Effector memory CD4-positive, alpha-beta T cell (primary cell): ENCODE measurements at places on chromosomes 13 and 19.

DNA sequence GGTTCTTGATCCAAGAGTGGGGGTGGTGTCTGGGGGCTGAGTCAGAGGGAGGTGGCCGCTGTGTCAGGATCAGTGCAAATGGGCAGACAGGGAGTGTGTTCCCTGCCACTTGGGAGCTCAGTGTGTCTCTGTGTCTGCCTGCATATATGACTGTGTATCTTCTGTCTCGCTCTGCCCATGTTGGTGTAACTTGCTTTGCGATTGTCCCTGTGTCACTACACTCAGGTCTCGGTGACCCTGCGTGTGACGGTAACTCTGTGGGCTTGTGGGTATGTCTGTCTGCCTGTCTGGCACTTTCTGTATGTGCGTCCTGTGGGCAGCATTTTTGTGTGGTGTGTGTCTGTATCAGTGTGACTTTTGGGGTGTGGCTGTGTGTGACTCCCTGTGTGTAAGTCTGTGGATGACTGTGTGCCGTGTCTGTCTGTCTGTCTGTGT is 8.2 kb upstream of the ERFL start:
- DNase-seq, result no peak

DNA sequence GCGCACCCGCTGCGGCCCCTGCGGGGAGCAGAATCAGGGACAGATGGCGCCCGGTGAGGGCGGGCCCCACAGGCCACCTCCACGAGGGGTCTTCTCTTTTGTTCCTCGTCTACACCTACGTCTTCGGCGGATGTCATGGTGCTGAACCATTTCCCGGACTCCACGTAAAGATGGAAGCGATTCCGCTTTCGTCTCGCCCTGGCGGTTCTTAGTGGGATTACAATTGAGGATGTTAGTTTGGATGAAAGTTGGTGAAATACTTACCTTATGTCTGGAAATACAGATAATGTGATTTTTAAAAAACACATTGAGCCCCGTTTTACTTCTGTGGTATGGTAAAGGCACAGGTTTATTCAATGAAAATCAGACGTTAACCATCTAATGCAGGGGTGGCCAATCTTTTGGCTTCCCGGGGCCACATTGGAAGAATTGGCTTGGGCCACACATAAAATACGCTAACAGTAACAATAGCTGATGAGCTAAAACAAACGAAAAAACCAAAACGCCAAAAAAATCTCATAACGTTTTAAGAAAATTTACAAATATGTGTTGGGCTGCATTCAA is 1.4 kb upstream of the ZMYM5 start:
- peak; percentile 56 for DNase-seq

- no peak for DNase-seq
Observed at GRCh38 chr13:63481334-63481733, 2065.7 kb upstream of the PCDH20 start.

GRCh38 chr13:98954313-98954712 is 23.6 kb downstream of the DOCK9 start:
- DNase-seq, result no peak

DNA sequence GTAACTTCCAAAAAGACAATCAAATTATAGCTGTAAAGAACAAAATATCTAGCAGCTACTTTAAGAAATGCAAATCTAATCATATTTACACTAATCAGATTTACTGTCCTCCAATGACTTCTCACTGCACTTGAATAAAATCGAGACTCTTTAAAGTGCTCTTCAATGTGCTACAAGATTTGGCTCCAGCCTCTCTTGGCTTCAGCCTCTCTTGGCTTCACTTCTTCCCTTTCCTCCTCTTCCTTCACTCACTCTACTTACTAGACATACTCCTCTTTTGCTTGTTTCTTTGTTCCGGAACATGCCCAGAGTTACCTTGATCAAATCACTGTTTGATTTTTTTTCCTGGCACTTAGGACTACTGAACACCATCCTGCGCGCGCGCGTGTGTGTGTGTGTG is 495.4 kb downstream of the LMO7 start:
- no peak for DNase-seq

- no peak for DNase-seq
Observed at GRCh38 chr13:99313501-99313900, 6.3 kb upstream of the GPR183 start.

DNA sequence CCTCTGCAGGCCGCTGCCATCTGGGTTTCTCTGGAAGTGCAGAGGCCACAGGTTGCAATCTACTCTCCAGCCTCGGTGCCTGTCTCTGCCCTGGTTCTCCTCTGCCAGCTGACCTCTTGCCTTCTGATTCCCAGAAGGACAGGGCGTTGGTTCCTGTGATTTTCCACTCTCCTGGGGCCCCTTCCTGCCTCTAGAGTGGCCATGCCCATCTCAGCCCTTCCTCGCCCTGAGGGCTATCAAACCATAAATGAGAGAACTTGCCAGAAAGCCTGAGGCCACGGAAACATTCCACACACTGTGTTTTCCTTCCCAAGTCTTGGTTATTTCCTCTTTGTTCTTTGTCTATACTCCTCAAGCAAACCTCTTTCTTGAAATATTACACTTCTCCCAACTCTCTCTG is 146.2 kb downstream of the SHISA2 start:
- DNase-seq, result no peak

DNA sequence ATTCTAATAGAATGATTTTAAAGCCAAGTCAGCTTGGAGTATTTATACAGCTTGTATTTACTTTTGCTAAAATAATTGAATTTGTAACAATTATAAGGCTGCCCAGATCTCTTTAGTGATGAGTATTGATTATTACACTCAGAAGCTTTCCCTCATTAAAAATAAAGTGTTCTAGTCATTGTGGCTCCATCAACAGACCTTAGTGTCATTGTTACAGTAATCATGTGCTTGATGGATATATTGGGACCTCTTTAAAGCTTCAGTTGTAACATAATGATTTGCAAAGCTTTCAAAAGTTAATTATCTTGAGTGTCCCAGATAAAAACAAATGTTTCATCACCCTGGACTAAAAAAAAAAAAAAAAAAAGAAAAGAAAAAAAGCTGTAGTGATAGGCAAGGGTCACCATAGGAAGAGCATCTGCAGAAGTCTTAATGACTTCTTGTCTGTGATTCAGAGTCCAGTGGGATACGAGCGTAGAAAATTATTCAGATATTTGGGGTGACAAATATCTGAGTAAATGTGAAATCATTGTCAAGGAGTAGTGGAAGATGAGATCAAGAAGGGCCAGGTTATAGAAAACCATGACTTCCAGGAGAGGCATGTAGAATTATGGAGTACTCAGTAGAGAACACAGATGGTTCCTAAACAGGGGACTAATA is 369.6 kb downstream of the DCT start:
- DNase-seq, result no peak

DNA sequence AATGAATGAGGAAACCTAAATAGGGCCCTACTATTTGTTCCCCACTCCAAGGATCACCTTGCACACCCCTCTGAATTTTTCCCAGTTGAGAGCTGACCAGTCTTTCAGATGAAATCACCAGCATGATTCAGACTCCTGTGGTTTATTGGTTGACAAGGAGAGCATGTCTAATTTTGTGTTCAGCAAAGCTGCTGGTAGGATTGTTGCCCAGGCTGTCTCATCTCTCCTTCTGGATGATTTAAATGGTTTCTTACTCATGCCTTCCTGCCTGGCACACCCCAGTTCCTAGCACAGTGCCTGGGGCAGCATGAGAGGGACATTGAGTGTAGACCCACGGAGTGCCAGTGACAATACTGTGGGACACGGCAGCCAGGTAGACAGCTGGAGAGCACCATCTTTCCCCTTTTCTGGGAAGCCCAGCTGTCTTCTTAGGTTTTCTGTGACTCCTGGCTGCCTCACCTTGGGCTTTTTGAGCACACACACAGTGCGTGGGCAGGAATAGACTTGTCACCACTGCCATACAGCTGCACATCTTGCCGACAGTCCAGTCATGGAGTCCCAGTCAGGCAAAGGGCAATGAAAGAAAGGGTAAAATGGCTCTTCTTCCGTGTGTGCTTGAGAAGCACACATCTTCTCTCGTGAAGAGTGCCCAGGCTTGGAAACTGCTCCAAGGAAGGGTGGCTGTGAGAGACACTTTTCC is 12.3 kb downstream of the FGF9 start:
- no peak for DNase-seq

DNA sequence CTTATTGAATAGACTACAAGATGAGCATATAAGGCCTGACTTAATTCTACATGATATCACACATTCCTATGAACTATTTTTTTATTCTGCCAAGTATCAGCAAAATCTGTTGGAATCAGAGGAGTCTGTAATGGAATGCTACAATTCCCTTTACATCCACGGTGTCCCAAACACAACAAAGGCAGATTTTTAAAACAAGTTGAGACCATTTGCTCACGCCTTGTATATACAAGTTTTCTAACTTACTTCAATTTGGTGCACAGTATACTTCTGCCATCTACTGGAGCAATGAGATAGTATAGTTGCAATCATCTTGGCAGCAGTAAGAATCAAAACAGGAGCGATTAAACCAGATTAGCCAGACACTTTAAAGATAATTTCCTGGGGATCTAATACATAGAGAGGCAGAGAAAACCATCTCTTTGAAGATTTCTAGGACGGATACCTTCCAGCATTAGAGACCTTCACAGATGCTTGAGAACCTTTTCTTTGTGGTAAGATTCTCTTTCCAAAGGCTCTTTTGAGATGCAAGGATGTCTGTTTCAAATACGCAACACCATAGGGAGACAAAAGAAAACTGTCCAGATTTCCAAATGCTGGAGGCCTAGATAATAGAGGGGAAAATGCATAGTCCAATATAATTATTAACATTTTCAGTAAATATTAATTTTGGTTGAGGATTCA is 302.0 kb upstream of the MIR17HG start:
- DNase-seq, result no peak

GRCh38 chr19:43372462-43372861 is 19.0 kb downstream of the CD177 start:
- no peak for DNase-seq

DNA sequence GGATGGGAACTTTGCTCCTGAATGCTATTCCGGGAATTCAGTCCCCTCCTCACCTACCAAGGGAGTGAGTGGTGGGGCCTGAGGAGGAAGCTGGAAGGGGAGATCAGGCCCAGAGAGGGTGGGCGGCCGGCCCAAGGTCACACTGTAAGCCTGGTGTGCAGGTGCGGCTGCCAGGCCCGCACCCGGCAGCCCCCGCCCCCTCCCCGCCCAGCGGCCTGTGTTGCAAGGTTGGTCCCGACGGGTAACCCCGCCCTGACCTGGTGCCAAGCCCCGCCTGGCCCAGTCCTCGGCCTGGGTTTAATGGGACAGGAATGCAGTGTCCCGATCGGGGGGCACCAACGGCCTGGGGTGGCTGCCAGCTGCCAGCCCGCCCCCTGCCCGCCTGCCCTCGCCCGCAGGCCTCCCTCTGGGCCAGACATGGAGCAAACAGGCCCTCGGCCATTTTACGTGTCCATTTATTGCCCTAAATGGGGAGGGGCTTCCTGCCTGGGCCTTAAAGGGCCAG is 5.5 kb downstream of the ZBTB7A start:
- peak; percentile 36 for DNase-seq

DNA sequence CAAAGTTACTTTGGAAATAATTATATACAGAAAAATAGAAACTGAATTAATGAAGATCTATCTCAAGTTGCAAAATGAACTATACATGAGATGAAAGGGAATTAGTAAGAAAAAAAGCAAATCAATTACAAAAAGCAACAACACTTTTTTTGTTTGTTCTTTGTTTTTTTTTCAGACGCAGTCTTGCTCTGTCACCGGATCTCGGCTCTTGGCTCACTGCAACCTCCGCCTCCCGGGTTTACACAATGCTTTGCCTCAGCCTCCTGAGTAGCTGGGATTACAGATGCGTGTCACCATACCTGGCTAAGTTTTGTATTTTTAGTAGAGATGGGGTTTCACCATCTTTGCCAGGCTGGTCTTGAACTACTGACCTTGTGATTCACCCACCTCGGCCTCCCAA is 2.2 kb downstream of the ZNF415 start:
- no peak for DNase-seq

DNA sequence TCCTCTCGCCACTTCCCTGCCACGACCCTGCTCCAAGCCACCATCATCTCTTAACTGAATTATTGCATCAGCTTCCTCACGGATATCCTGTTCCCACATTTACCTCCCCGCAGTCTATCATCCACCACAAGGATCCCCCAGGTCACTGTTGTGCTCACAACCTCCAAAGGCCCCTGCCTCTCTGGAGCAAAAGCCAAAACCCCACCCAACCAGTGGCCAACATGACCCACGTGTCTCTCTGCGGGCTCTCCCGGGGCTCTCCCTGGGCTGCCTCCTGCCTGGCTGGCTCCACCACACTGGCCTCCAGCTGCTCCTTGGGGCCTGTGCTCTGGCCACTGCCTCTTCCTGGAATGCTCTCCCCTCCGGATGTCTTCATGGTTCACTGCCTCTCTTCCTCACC is 809.3 kb downstream of the UQCRFS1 start:
- no peak for DNase-seq

GRCh38 chr19:3670796-3671679 is 29.2 kb downstream of the PIP5K1C start:
- no peak for DNase-seq

GRCh38 chr13:42073683-42074082 is 25.2 kb downstream of the DGKH start:
- no peak for DNase-seq

DNA sequence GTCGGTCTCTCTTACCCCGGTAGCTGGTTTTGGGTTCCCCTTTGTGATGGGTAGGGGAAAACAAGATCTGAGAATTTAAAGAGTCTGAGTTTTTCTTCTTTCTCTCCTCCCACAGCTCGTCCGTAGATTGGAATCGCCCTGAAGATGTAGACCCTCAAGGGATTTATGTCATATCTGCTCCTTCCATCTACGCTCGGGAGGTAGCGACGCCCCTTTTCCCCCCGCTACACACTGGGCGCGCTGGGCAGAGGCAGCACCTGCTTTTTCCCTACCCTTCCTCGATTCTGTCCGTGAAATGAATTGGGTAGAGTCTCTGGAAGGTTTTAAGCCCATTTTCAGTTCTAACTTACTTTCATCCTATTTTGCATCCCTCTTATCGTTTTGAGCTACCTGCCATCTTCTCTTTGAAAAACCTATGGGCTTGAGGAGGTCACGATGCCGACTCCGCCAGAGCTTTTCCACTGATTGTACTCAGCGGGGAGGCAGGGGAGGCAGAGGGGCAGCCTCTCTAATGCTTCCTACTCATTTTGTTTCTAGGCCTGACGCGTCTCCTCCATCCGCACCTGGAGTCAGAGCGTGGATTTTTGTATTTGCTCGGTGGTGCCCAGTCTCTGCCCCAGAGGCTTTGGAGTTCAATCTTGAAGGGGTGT is 7.1 kb upstream of the SELENOV start:
- DNase-seq, result no peak

- DNase-seq, result no peak
Observed at GRCh38 chr19:3319643-3320353, 46.6 kb upstream of the NFIC start.

DNA sequence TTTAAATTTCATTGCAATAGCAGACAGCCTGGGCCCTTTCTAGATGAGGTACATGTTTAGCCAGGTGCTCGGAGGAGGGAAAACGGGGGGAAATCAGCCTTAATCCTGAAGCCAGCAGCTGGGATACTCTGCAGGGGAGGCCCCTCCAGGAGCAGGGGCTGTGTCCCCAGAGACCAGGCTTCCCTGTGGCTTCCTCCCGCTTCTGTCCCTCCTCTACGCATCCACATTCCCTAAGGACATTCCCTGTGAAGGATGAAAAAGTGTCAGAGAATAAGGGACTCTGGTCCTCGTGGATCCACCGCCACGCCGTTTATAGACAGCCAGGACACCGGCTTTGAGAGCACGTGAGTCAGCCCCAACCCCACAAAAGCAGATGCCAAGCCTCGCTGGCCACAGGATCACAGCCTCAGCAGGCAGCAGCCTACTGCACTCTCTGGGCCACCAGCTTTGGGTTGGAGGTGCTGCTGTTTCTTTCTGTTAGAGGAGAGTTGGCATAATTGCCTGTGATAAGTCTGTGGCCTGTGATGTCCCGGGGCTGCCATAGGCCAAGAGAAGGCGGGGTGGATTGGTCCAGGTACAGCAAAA is 36.7 kb upstream of the RANBP3 start:
- no peak for DNase-seq
